ENCODE measurements at places on chromosomes 3 and 15. TPM values are rescaled to one million over a fixed set of nuclear protein-coding genes. Genes with fewer than 3 reads are reported as not detected.

Gene HRG
- total RNA-seq: not detected

Gene TRIM42
- not detected for total RNA-seq

Gene GOLGA8S
- under 0.01 TPM for total RNA-seq

Gene SLC30A4
- total RNA-seq: 6.1 TPM

Gene TGM4
- under 0.01 TPM for total RNA-seq

Gene MEGF11
- not detected for total RNA-seq

Gene CFAP100
- not detected for total RNA-seq

Gene DIPK2A
- 35.5 TPM for total RNA-seq

Gene CRTC3
- 9.2 TPM for total RNA-seq

Gene ABHD17C
- total RNA-seq: 30.5 TPM

Data from bronchial epithelial cell (primary cell).